ENCODE measurements at places on chromosomes 2 and 18. TPM values are rescaled to one million over a fixed set of nuclear protein-coding genes. Genes with fewer than 3 reads are reported as not detected.

DNA sequence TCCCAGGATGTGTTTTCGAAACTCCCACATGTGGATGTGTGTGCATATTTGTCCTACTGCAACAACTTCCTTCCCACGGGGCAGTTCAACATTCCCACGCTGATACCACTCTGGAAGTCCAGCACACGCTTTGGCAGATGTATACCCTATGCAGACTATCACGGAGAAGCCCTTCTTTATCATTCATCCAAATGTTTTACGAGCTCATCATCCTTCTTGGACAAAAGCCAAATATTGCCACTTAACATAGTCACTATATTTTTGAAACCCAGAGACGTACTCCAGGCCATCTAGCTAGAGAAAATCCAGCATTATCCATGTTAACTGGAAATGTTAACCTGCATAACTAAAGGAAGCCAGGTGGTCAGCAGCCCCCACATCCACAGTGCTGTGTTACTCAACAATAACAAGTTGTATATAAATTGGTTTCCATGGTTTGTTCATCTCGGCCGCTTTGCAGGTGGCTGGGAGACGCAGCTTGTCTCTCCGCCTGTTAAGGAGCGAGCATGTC lies 131.5 kb downstream of the ZNF532 start:
- DNase-seq = no peak

DNA sequence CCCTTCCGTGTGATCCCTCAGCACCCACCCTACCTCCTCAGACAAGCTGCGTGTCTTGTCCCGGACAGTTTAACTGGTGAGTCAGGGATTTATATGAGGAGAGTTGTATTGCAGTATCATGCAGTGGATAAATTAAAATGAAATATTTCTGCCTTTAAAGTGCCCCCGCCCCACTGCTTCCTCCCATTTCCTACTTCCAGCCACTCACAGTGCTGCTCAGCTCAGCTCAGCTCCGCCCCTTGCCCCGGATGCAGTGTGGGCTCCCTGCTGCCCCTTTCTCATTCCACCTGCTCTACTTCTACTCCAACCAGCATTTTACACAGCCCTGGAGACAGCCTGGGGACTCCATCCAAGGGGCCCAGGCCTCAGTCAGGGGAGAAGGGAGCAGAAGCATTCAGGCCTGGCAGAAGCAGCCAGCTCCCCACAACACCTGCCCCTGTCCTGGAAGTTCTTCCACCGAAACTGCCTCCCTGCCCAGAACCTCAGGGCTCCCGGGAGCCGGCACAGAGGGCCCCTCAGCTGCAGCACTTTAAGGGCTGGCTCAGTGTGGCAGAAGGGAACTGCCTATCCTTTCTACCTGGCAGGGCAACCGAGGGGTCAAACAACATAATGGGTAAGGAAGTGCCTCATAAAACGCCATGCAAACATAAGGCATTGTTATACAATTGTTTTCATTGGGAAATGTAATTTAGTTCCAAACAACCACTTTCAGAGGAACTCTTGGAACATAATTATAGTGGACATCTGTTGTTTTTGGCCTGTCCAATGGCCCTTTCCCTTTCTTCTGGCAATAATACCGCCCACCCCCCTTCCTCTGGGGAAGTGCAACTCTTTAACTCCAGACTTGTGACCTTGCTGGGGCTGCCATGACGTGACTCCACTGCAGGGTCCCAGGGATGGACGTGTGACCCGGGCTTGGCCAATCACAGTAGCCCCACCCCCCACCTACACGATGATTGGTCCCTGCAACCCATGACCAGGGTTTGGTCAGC lies 102.3 kb downstream of the LIPG start:
- no peak for DNase-seq

GRCh38 chr2:176814740-176815367 lies 397.7 kb upstream of the HNRNPA3 start:
- DNase-seq = no peak

DNA sequence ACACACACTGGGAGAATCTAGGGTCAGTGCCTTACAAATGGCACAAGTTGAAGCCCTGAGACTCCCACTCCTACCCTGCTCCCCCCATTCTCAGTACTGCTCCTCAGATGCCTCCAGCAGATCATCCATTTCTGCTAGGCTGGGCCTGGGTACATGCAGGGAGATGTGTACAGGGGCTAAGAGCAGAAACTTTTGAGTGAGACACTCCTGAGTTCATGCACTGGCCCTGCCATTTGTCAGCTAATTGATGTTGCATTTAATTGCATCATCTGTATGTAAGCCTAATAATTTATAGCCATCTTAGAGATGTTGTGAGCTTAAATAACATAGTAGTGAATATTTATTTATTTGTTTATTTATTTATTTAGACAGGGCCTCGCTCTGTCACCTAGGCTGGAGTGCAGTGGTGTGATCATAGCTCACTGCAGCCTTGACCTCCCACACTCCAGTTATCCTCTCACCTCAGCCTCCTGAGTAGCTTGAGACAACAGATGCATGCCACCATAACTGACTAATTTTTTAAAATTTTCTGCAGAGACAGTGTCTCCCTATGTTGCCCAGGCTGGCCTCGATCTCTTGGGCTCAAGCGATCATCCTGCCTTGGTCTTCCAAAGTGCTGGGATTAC lies 4.8 kb upstream of the CASP8 start:
- no peak for DNase-seq

TP53I3 gene
- total RNA-seq = 44.9 TPM

NMS gene
- total RNA-seq = not detected

All from omental fat pad (tissue), 4 donors.